ENCODE measurements at places on chromosomes 2 and 18.

GRCh38 chr18:6406075-6406909 is 8.4 kb downstream of the L3MBTL4 start:
- no peak for DNase-seq

DNA sequence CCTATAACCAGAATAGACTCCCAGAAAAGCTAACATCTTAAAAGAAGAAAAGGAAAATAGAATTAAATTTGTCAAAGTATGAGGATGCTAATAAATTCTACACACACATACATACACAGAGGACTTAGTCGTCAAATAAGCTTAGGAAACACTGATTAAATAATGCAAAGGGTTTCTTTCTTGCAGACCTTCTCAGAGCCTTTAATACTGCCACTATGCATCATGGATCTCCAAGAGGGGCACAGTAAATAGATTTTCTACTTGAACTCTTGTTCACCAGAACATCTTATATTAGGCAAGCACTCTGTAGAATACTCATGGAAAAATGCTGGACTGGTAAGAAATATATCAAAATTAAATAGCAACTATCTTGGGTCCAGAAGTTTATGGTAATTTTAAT is 69.4 kb downstream of the ANKRD44 start:
- no peak for DNase-seq

GRCh38 chr18:32958746-32959145 is 185.9 kb upstream of the KLHL14 start:
- DNase-seq = no peak

DNA sequence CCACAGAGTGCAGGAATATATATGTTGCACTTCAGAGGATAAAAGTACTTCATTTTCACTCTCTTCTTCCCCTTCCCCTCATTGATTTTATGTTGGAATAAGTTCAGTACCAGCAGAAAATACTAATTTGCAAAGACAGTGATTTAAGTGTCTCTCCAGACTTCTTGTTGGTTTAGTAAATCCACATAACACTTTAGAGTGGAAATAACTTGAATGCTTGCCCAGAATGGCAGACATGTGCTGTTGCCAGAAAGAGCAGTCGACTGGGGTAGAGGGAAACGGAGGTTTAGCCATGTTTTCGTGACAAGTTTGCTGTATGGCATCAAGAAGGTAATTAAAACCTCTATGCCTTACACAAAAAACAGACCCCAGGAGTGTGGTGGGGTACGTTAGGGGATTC is 246.0 kb upstream of the CXCR4 start:
- peak; percentile 20 for DNase-seq

- DNase-seq = no peak
Measured at GRCh38 chr18:54878659-54879358, 50.5 kb downstream of the RAB27B start.

DNA sequence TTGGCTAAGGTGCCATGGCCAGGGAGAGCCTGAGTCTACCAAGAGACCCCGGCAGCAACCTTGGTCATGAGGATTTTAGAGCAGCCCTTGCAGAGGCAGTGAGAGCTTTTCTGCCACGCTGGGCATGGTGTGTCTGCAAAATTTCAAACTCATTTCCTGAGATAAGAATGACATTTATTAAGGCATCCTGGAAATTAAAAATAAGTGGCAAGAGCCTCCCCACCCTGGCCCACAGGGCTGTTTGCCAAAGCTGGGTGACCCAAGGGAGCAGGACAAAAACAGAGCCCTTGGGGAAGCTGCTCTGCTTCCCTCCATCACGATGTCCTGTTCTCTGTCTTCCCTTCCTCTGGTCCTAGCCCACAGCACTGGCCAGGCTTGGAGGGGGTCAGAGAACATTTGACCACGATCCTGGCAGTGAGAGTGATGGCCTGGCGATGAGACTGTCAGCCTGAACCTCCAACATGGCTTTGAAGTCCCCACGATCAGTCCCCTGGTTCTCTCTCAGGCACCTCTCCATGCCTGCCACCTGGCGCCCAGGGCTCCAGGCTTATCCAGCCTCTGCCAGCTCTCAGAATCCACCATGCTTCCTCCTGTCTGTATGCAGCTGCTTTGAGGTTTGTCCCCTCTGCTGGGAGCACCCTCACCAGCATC is 68.9 kb upstream of the RMDN2 start:
- no peak for DNase-seq

DNA sequence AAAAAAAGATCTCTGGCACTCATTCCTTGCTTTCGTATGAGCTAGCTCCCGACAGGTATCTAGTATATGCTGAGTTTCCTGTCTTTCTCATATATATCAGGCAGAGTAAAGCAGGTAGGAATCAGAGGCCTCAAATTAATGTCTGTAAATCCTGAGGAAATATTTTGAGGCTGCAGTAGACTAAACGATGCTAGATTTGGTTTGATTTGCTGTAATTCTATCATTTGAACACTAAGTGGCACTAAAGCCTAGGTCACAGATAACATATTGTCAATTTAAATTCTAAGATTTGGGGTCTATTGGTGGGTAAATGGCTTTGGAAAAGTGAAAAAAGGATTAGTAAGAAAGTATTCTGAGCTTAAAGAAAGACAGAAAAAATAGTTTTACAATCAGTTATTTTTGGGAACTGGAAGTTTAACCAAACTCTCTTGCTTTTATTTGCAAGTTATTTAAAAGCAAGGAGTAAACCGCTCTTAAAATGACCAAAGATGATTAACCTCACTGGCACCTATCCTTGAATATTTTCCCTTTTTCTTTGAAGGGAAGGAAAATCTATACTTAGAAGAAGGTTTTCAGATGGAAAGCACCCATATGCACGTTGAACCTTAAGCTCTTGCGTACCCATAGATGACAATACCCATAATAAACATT is 37.6 kb upstream of the SLC4A10 start:
- peak; percentile 66 for DNase-seq

GRCh38 chr2:78779761-78780160 is 245.7 kb upstream of the REG3G start:
- DNase-seq = peak; percentile 13

- no peak for DNase-seq
Measured at GRCh38 chr2:125584732-125585131, 1071.2 kb upstream of the GYPC start.
